Right hindlimb (tissue), 1 donor: ENCODE measurements at places on chromosomes 2 and 18.

DNA sequence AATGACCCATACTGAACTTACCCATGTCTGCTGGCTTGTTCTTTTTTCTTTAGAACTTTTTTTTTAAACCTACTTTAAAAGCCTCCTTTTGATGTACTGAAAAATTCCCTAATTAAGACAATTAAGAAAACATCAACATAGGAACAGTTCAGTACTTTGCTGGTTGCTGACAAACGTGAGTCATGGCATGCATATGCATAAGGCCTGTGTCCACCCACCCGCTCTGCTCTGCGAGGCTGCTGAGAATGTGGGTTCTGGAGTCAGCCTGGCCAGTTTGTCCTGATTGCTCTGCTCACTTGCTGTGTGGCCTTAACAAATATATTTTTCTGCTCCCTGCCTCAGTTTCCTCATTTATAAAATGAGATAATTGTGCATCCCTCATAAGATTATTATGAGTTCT, 27.3 kb downstream of the LAMA3 start:
- DNase-seq = no peak

DNA sequence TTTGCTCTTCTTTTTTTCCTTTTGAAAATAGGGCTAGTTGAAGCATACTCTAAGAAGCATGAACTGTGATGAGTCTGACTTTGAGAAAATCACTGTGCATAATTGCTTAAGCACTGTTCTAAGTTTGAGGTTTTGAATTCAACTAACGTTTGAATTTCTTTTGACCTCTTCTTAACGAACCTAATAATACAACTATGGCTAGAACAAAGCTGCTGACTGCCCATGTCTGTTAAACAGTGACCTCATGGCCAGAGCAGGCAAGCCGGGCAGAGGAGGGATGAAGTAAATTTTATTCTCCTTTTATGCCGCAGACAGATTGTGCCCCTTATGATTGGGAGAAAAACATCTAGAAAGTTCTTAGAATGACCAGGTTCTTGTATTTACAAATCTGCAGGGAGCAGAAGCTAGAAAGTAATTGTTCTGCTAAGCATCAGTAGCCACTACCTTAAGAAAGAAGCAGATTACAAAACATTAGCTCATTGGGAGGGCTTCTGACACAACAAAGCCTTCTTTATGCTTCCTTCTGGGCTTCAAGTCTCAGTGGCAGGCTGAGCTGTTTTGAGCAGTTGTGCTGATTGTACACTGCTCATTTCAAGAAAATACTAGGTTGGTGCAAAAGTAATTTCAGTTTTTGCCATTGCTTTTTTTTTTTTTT, 97.8 kb upstream of the RASGRP3 start:
- DNase-seq = no peak

GRCh38 chr2:232488721-232489300, 1.2 kb upstream of the ECEL1 start:
- no peak for DNase-seq

DNA sequence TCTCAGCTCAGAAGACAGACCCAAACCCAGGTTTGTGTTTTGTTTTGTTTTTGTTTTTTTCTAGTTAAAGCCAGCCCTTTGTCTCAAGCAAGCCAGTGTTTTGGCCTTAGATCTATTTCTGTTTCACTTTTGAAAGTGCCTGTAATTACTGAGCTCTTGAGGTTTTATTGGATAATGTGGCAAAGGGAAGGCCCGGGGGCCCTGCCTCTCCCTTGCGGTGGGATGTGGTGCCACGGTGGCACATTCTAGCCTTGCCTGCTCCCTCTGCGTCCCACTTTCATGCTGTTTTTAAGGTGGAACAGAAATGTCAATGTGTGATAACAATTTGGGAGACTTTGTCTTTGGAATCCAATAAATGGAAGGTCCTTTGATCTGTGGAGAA, 2.5 kb downstream of the HPCAL1 start:
- DNase-seq = peak; percentile 49

GRCh38 chr2:240290432-240291336, 144.8 kb upstream of the GPC1 start:
- no peak for DNase-seq

DNA sequence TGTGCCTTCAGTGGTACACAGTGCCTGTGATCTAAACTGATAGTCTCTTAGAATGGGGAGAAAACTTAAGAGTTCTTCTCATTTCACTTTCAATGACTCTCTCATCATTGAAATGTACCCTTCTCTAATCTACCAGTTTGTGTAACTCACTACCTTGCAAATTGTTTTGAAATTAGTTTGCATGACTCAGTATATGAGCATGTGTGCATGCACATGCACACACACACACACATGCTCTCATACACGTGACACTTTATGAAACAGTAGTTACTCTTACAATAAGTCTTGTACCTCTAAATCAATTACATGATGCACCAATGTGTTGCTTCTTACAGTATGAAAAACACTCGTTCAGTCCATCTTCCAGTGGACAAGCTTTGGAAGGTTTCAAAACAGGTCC, 10.6 kb downstream of the LYPD6B start:
- DNase-seq = no peak

- DNase-seq = peak; percentile 62
Observed at GRCh38 chr2:1625281-1626001, 118.9 kb downstream of the PXDN start.

GRCh38 chr2:60317844-60318243, 235.6 kb downstream of the BCL11A start:
- DNase-seq = no peak

DNA sequence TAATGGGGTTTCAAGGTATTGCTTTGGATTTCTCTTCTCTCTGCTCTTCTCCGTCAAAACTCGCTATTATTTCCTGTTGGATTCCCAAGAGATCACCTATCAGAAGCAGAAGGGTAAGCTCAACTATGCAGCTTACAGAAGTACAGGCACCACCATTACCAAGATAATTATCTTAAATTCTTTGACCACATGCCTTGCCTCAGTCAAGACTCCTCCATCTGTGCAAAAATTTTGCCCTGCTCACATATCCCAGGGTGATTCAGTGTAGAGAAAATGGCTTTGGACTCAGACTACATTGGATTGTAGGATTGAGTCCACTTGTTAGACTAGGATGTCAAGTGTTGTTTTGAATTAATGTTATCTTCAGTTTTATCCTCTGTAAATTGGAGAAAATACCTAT, 698.7 kb downstream of the TDRD15 start:
- DNase-seq = no peak

DNA sequence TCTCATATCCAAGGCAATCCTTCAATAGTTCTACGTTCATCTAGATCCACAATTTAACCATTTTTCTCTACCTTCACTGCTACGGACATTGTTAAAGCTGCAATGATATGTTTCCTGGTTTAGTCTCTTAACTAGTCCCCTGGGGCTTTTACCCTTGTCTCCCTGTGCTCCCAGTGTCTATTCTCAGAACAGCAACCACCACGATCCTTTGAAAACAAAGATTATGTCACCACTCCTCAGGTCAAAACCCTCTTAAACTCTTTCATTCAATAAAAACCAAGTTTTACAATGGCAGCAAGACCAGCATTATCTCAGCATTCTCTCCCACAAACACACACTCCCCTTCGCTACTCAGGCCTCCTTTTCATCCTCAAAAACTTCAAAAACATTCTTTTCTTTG, 298.2 kb upstream of the CHST9 start:
- DNase-seq = no peak

DNA sequence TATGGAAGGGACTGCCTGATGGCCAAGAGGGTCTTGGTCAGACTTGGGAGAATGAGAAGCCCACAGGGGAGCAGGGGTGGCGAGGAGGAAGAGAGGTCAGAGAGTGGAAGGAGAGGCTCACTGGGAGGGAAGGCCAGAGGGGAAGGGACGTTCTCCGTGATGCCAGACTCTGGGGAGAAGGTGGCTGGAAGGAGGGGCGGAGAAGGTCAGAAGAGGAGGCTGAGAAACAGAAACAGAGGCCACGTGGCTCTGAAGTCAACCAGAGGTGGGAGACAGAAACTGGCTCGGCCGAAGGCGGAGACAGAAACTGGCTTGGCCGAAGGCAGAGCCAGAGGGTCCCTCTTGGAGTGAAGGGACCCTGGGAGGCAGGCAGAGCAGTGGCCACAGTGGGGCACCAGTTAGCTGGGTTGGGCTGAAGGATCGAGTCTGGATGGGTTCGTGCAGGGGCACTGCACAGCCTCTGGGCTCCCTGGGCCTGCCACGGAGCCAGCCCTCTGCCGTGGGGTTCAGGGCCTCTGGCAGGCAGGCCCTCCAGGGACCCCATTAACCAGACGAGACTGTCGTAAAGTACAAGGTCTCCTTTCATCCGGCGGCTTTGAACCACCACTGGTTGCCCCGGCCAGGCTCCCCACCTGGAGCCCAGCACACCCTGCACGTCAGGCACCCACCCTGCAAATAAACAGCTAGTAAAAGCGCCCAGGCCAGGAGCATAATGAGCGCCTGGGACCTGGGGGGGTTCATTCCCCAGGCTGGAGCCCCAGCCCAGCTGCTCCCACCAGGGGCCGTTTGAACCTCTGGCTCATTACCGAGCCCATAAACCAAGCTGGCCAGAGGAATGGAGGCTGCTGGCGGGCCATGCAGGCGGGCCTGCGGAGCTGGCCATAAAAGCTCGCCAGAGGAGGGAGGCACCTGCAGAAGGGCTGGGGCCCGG, 218.8 kb downstream of the DYSF start:
- DNase-seq = peak; percentile 34

GRCh38 chr2:240418311-240418710, 17.2 kb upstream of the GPC1 start:
- DNase-seq = no peak

GRCh38 chr2:233197022-233197421, 54.5 kb upstream of the ATG16L1 start:
- no peak for DNase-seq

DNA sequence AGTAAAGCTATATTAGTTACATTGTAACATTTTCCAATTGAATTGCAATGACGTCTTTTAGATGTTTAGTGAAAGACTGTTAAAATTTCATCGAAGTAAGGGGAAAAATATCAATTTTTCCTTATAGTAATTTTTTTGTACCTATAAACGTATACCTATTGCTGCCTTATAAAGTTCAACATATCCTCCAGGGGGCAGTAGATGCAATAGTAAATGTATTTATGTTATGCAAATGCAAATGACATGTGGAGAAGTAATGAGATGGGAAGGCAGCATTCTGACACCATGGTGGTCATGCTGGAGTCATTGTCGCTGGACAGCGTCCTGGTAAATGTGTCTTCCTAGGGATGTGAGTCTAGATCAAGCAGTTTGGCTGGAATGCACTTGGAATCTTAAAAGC, 38.7 kb downstream of the MSTN start:
- DNase-seq = no peak

DNA sequence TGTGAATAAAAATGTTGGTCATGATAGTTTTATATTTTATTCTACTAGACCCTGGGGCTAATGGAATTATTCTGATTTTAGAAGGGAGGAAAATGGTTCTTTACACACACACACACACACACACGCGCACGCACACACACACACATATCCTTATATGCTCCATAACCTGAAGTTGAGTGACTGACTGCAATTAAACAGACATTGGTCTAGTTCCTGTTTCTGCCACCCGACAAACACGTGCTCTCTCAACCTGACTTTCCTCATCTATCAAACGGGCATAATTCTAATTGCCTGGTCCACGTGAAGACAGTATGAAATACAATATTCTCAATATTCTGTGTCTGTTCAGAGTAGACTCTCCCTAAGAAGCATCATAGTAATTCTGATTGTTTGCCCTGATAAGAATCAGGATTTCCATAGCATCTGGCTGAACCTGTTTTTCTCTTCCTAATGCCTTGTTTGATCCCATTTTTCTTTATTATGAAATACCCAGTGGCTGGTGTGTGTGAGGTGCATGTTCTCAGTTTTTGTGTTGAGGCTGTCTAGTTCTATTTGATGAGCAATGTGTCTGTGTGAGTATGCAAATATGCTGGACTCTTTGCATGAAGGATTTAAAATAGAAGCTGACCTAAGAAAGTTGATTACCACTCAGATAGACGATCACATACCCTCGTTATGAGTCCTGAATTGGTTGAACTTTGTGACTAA, 51.0 kb downstream of the SETBP1 start:
- DNase-seq = no peak

GRCh38 chr2:237862528-237862895, 3.1 kb downstream of the RAMP1 start:
- no peak for DNase-seq

DNA sequence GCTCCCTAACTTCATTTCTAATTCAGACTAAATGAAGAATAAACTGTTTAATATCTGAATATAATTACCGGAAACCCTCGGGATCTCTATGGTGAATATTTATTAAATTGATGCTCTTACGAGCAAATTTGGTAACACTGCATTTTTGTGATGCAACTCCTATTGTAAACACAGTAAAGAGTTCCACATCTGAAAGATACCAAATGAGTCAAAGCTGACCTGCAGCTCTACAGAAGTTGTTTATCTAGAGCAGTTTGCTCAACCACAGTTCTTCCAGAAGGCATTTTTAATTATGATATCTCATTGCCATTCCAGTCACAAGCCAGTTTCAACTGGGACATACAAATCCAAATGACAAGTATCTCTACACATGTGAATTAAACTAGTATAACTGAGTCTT, 129.7 kb downstream of the PKP4 start:
- DNase-seq = no peak

- DNase-seq = peak; percentile 88
Observed at GRCh38 chr2:6780765-6781274, 84.9 kb downstream of the CMPK2 start.

DNA sequence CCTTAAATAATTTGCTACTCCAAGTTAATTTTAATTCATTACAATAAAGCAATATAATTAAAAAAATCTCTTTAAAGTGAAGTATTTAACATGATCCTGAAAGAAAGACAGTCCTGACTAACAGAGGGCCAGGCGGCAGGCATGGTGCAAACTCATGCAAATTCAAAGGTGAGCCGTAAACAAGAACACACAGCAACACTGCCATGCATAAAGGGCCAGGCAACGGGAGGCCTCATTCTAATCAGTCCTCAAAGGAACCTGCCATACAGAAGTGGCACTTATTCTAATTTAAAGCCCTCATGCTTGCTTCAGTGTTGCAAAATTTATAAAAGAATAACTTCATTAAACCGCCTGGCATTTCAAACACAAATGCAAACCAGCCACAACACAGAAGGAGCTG, 277.0 kb downstream of the ZNF521 start:
- DNase-seq = no peak

GRCh38 chr2:38892819-38893218, 3.1 kb downstream of the ARHGEF33 start:
- DNase-seq = no peak

GRCh38 chr2:106120432-106120831, 73.7 kb downstream of the UXS1 start:
- DNase-seq = no peak

- DNase-seq = peak; percentile 48
Observed at GRCh38 chr2:239936838-239937581, 88.1 kb downstream of the NDUFA10 start.
